Neural crest cell (in vitro differentiated cells): ENCODE measurements at places on chromosomes 7 and 10.
A peak's percentile ranks its signal among the peaks of the same experiment; 100 is the strongest.

- DNase-seq = no peak
Measured at GRCh38 chr7:90816511-90817142, 220.5 kb downstream of the CDK14 start.

DNA sequence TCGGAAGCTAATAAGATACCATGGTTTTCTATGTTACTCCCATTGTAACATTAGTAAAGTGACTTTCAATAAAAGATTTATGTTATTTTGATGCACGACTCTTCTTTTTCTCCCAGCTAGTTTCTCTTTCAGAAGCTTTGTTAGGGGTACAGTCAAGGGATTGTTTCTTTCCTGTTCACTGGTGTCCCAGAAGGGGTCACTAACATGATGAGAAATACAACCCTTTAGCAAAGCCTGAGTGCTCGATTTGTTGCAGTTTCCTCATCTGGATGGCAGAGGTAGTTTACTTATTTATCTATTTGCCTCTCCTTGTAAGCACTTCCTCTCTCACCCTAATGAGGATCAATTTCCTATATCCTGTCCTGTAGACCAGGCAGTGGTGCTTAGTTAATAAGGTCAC lies 17.0 kb downstream of the SRI start:
- no peak for DNase-seq

GRCh38 chr10:119090968-119091367 lies 10.4 kb upstream of the EIF3A start:
- DNase-seq = no peak

DNA sequence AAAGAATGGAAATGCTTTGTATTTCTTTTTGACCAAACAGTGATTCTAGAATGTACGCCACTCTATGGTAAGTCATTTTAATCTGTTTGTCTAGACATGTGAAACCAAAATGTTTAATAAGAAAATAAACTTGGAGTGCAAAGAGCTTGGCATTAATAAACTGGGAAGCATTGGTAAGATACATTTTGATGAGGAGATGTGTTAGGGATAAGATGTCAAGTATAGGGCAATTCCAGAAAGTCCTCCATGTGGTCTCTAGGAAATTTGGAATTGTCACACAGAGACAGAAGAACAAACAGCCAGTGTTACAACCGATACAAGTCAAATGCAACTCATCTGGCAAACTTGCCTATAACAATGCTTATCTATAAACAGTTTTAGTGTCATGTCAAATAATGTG lies 410.7 kb upstream of the SEMA3A start:
- DNase-seq = no peak

GRCh38 chr10:106682175-106682574 lies 482.3 kb downstream of the SORCS1 start:
- no peak for DNase-seq

DNA sequence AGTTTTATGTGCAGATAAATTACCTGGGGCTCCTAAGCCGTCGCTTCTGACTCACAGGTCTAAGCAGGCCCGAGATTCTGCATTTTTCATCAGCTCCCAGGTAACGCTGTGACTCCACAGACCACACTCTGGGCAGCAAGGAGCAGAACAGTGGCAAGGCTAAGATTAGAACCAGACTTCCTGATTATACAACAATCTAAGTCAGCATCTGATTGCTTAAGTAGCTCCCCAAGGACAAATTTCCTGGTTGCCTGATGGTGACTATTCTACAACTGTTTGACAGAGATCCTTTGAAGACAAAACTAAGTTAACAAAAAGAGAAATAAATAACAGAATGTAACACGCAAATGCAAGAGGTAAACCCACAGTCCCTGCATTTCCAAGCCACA lies 69.0 kb downstream of the CREB3L2 start:
- no peak for DNase-seq

DNA sequence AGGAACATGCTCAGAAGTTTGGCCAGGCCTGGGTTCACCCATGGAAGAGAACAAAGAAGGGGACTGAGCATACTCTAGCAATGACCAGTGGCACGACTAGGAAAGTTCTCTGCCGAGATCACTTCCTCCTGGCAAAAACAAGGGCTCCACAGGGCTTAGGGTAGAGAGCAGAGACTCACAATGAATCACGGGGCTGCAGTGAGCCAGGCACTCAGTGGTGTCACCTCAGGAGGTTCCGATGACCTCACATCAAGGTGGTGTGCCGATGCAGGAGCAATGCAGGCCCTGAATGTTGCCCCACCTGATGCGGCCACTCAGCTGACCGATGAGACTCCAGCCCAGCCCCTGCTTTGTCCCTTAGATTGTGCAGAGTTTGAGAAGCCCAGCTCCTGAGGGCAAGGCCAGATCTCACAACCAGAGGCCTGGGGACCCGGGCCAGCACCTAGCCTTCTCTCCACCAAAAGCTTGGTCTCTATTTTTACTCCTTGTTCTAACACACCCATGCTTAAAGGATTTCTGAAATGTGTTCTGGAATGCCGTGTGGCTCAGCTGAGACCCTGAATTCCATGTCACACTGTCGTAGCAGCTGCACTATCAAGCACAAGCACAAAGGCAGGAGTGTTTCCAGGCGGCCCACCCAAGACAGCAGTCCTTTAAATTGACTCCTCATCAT lies 60.9 kb downstream of the COBL start:
- peak; percentile 8 for DNase-seq

DNA sequence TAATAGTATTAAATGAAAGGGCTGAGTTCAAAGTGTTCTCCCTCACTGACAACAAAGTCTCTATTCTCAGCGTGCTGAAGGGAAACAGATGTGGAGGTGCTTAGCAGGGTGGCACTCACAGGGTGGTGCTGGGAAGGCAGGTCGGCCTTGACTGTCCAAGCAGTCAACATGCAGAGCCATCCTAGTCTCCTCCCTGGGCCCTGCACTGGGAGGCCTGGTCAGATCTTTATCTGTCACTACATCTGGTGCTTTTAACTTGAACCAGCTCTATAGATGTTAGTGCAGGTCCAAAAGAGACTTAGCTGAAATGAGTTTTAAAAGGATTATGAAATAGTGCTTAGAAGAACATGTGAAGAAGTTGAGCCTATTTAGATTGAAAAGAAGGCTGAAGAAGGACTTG lies 82.1 kb downstream of the AVL9 start:
- no peak for DNase-seq

GRCh38 chr7:104945599-104945956 lies 68.4 kb upstream of the KMT2E start:
- DNase-seq = no peak

- no peak for DNase-seq
Measured at GRCh38 chr10:47362199-47362598, 14.0 kb downstream of the RBP3 start.

- DNase-seq = no peak
Measured at GRCh38 chr7:105022458-105022857, 8.5 kb downstream of the KMT2E start.

DNA sequence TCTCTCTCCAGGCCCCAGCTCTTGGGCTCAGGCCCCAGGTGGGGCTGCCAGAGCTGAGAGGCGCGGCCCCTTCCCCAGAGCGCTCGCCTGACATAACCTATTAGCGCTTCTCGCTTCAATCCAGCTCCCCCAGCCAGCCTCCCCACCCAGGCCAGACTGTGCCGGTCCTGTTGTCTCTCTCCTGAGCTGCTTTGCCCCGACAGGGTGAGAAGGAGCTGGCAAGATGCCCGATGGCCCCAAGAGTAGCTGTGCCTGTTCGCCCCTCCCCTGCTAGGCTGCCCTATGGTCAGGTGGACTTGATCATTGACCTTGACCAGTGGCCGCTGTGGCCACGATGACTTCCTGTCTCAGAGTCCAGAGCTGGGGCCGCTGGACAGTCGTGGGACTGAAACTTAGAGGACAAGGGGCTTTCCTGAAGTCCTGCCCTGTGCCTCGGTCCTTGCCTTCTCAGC lies 9.1 kb downstream of the TMEM270 start:
- DNase-seq = no peak

DNA sequence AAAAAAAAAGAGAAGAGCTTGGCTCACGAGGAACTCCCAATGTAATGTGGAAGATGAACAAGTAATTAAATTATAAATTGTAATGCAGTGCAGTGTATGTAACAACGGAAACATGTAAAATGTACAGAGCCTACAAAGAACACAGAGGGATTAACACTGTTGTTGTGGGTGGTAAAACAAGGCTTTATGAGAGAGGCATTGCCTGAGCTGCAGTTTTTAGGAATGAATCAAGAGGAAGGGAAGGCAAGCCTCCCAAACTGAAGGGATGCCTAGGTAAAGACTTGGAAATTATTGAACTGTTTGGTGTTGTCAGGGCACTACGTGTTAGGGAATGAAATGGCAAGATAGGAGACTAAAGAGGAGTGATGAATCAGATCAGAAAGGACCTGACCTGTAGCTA lies 213.7 kb downstream of the HTR7 start:
- no peak for DNase-seq

DNA sequence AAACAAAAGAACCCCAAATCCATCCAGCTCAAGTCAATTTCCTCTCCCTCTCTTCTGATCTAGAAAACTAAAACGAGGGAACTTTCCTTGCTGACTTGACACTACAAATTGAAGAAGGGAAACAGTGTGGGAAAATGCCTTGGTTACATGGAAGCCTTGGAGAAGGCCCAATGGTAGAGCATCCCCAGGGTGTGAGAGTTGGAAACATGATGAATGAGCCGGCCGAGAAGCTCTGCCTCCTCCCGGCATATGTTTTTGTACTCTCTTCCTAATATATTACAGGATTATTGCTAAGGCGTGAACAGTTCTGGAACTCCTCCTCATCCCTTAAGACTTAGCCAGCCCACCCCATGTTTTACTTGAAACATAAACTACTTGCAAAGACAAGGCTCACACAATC lies 618.2 kb upstream of the MGMT start:
- DNase-seq = no peak

DNA sequence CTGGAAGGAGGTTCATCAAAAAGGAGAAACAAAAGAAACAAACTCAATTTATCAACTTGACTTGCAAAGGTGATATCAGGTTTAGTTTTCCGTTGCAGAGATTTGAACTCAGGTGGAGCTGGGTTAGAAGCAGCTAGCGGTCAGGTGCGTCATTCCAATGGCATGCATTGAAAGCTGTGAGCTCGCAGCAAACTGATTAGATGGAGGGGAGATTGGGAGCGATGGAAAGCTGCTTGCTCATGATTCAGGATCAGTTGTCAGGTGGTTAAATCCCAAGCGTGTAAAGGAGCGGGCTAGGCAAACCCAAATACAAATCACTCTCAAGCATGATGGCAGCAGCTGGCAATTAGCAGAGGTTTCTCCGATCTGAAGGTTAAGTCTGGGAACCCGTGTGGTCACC lies 49.3 kb upstream of the AFAP1L2 start:
- no peak for DNase-seq
